AG08395 (cell line): ENCODE measurements at places on chromosomes 7 and 10.

DNA sequence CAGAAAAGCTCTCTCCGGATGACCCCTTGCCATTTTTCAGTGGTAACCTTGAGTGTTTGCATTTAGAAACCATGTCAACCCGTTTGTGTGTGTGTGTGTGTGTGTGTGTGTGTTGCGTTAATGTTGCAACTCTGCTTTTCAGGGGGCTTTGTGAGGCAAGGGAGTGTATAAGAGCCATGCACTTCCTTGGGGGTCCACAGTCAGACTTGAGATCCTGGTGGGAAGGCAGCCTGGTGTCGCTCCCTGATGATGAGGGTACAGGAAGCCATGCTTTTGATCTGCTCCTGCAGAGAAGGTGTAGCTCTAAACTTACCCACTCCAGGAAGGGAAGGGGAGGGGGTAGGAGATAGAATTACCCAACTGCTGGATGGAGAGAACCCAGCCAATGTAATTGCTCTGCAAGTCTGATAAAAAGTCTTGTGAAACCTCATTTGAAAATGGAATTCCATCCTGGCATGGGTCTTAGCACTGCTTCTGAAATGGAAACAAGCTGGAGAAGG lies 10.7 kb downstream of the GRK5 start:
- DNase-seq = no peak

DNA sequence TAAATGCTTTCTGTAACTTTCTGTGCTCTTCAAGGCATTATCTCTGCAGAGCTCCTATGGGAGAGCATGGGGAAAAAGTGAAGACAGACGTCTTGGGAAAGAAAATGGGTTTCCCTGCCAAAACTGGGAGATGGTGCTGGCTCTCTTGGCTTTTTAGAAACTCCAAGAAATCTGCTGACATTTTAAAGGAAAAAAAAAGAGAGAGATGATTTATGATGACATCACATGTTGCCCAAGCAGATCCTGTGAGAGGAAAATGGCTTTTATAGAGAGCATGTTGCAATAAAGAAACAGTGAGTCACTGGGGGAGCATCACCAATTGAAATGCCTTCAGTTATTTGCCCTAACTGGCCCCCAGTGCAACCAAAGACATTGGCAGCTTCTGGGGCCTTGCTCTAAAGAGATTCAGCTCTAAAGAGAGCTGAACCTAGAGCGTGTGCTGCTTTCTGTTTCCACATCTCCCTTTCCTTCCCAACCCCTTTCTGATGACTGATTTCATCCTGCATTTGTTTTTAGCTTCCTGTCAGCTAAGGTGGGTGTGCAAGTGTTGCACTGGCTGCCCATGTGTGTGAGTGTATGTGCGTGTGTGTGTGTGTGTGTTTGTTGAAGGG lies 37.7 kb downstream of the LRMDA start:
- DNase-seq = peak; percentile 91

DNA sequence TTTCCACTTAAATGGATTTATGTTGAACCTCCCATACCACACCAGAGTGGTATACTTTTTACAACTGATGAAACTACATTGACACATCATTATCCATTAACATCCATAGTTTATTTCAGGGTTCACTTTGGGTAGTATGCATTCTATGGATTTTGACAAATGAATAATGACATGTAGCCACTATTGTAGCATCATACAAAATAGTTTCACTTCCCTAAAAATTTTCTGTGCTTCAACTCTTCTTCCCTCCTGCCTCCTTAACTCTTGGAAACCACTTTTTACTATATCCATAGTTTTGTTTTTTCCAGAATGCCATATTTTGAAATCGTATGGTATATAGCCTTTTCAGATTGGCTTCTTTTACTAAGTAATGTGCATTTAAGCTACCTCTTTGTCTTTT lies 199.5 kb upstream of the TMEM196 start:
- no peak for DNase-seq

GRCh38 chr10:75403144-75403938 lies 1.8 kb upstream of the ZNF503 start:
- peak; percentile 28 for DNase-seq

DNA sequence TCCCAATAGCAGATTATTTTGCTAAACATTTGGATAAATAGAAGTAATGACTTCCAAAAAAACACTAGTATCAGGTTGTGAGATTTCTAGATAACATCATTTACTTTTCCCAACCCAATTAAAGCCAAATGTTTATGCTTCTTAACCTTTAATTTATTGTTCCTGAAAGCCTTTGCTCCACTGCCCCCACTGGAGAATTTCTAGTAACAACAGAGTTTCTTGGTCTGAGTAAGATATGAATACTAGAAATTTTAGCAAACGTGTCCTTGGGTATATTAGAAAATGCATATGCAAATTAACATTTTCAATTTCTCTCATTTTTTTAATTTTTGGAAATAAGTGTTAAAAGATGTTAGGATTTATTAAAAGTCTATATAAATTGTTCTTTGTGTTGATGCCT lies 958.0 kb upstream of the PHF14 start:
- no peak for DNase-seq

GRCh38 chr10:33136271-33136670 lies 178.2 kb upstream of the ITGB1 start:
- no peak for DNase-seq

GRCh38 chr10:78867555-78867939 lies 201.2 kb upstream of the ZMIZ1 start:
- DNase-seq = no peak

DNA sequence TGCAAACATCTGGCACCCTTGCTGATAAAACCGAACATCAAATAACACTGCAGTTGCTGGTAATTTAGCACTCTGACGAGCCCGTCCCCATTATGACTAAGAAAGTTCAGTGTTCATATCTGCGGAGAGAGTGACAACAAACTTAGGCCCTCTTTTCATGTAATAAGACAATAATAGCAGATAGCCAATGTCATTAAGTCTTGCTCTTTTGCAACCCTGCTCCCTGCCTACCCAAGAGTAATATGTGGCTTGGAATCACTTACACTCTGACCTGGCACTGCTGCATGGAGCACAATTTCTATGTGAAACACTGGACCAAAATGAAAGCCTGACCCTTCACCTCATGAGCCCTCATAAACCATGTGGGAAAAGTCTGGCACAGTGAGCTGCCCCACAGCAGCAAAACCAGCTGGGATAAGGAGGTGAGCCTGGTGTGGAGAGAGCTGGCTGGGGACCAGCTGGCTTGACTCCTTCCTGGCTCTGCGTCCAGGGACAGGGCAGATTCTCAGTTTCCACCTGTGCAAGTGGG lies 86.5 kb downstream of the HIPK2 start:
- no peak for DNase-seq

DNA sequence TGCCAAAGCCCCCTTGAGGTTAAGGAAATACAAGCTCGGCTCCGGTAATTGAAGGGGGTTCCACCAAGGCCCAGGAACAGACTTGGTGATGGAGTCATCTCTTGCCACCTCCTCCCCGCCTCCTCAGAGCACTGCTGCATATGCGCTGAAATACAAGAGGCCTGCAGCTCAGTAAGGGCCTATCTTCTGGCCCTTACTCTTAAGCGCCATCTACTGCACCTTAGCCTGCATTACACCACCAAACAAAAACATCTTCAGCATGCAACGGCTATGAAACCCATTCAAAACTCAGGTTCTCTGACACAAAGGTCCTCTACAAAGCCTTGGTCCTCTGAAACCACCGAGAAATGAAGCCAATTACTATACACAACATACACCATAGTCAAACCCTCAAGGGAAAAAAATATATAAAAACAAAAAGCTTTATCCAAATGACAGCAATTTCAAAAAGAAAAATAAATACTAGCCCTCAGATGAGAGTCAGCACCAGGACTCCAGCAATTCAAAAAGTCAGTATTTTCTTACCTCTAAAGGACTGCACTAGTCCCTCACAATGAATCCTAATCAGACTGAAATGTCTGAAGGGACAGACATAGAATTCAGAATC lies 176.8 kb upstream of the TBX20 start:
- DNase-seq = no peak

GRCh38 chr7:27073076-27073475 lies 22.7 kb downstream of the HOXA1 start:
- DNase-seq = no peak

- DNase-seq = no peak
Measured at GRCh38 chr7:100079024-100079560, 2.4 kb downstream of the ZNF3 start.

DNA sequence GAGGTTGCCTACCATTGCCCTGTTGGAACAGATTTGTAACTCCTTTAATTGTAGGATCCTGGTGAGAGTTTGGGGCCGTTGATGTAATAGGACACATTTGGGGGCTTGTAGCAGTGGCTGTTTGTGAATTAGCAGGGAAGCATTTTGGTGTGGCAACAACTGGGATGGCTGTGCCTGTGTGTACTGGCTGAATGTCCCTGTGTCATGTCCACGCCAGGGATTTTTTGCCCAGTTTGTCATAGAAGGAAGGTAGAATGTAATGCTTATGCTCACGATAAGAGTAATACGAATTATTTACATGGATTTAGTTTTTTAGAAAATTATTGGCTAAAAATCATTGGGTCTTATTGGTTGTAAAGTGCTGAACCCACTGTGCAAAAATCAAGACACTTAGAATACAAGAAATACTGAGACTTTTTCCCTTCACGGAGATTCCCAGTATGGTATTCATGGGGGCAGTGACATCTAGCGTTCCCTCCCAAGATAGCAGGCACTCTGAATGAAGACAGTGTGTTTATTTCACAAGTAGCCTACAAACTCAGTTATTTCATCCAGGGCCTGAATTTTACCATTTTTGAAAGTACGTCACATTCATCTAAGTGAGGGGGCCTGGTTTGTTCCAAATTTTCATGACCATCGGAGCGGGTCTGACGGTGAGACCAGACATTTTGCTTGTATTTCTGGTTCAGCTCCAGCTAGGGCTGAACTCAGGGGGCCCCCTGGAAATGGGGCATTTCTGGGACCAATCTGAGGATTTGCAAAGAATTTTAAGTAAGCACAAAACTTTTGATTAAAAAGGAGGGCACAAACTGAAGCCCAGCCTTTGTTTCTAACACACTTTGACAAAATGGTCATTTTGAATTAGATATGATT lies 74.7 kb downstream of the CACNB2 start:
- peak; percentile 76 for DNase-seq

DNA sequence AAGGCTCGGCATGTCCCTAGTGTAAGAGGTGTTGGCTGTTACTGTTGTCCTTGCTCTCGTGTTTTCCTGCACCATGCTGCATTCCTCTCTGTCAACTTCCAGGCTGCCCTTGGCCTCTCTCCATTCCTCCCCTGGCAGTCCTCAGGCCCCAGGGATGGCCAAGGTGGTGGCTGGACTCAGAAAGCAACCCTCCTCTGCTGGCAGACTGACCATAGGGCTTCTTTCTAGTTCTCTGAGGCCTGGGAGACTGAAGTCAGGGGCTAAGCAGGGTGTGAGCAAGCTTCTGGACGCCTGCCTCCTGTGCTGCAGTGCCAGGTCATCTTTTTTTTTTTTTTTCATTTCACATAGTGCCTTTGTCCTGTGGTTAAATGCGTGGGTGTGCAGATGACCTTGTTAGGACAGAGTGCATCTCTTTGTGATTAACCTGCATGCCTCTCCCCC lies 72.0 kb downstream of the GOLGA7B start:
- DNase-seq = no peak

DNA sequence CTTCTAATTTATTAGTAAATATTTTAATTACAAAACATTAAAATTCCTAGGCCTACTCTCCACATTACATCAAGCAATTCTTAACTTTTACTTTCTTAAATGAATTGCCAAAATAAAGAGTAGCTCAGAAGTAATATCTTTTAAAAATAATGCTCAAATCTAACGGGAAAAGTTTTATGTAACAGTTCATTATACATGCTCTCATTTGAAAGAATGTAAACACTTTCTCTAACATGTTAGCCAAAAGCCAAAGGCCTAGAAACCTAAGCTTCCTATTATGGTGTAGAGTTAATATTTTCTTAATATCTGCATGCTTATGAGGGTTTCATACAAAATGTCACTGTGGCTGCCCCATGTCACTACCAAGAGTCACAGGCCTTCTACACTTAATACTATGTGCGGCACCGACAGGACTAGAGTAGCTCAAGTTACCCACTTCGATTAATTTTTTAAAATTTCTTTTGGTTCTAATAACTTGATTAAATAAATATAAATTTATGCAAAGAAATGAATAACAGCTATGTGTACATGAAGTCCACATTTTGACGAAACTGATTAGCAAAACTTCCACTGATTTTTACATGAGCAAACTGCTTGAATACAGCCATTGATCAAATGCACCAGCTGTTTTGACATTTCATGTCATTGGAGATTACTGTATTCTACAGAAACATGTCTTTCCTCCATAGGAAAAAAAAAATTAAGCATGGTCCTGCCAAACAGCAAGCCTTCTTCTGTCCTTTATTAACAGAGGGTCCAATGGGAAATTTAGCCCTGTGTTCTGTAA lies 3.5 kb downstream of the COBL start:
- DNase-seq = no peak

DNA sequence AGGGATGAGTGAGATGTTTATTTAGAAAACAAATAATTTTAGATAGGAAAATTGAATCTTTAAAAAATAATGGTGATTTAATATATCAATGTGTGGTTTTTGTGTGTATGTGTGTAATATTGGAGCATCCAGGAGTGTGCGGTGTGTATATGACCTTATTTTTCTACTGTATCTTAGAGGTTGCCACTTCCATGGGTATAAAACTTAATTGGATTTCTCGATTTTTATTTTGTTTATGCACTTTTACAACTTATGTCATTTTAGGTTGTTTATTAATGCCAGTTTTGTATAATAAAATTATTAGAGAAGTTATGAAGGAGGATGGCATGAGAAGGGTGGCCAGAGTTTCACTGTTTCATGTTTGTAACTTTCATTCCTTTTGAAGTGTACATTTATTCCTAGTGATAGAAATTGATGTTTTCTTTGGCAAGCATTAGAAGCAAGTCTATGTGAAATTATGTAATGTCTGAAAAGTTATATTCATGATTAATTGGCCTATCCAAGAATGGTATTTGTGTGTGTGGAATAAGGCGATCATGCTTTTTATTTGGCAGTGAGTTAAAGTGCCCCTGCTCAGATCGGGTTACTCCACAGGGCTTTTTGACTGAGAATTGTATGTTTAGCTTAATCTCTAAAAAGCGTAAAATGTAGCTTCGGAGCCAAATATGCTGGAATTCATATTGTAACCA lies 110.3 kb downstream of the KAT6B start:
- DNase-seq = peak; percentile 23

- no peak for DNase-seq
Measured at GRCh38 chr7:36035186-36035585, 117.9 kb upstream of the EEPD1 start.

DNA sequence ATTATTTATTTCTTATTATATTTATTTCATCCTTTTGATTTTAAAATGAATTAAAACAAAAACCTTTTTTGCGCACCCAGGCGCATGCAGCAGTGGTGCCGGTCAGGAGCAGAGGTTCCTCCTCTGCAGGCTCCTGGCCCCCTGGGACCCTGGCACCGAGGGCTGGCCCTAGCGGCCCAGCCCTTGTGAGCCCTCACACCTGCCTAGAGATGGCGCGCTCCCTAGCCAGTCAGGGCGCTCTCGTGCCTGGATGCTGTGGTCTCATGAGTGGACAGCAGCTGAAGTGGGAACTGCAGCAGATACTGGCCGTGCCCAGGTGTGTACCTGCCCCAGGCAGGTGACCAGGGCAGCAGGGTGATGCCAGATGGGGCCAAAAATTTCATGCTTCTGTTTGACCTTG lies 13.8 kb downstream of the RET start:
- no peak for DNase-seq

GRCh38 chr7:66737667-66738066 lies 2.9 kb upstream of the RABGEF1 start:
- no peak for DNase-seq

GRCh38 chr7:149865437-149865836 lies 8.3 kb upstream of the ATP6V0E2 start:
- no peak for DNase-seq
